ENCODE measurements at places on chromosomes 2 and 18.

- no peak for DNase-seq
Measured at GRCh38 chr2:199488772-199489400, 31.1 kb upstream of the SATB2 start.

DNA sequence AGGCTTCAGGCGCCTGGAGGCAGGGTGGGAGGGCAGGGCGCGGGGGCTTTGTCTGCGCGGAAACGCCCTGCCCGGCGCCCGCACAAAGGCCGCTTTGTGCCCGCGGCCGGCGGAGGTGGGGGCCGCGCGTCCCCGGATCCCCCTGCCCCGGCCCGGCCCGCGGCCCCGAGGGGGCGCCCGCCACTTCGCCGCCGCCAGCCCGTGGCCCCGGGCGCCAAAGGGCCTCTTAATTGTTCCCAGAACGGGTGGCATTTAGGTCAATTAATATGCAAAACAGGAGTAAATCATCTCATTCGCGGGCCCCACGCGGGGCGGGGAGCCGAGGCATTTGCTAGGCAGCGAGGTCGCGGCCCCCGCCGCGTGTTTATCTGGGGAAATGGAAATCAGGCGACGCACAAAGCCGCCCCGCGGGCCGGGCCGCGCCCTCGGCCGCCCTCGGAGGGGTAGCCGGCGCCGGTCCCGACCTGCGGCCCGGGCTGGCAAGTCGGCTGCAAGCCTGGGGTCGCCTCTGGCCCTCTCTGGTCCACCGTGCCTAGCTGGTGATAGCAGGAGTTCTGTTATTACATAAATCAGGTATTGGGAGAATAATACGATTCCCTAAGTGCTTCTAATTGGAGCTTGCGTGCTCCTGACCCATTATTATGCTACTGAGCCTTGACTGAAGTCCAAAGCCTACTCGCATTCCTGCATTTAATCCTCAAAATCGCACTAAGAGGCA lies 148.2 kb upstream of the GLI2 start:
- no peak for DNase-seq

GRCh38 chr2:108363908-108364225 lies 13.9 kb upstream of the SULT1C4 start:
- no peak for DNase-seq

DNA sequence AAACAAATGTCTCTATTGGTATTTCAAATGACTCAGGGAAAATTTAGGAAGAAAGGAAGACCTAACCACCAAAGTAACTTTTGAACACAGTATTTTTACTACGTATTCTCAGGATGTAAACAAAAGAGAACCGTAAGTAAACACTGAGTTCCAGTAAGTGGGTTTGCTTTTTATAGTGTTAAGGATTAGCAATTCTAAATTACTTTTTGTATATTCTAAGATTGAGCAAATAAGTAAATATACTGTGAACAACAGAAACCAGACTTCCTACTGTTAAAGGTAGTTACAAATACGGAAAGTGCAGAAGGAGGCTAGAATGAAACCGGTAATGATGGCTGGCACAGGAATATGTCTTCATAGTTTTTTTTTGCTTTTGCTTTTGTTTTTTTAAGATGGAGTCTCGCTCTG lies 31.5 kb downstream of the SESTD1 start:
- DNase-seq = no peak

GRCh38 chr2:28291811-28292440 lies 100.7 kb upstream of the FOSL2 start:
- no peak for DNase-seq

- no peak for DNase-seq
Measured at GRCh38 chr2:208253600-208254117, 1.2 kb downstream of the IDH1 start.

- no peak for DNase-seq
Measured at GRCh38 chr2:188725746-188726360, 248.3 kb upstream of the COL3A1 start.
